ENCODE measurements at places on chromosomes 6 and 20. TPM values are rescaled to one million over a fixed set of nuclear protein-coding genes. Genes with fewer than 3 reads are reported as not detected.

Gene PM20D2
- polyA plus RNA-seq, result 43.3 TPM

Gene EEF1A2
- polyA plus RNA-seq, result 3.8 TPM

Gene TRIM10
- 0.47 TPM for polyA plus RNA-seq

Gene ME1
- polyA plus RNA-seq, result 2.9 TPM

DNA sequence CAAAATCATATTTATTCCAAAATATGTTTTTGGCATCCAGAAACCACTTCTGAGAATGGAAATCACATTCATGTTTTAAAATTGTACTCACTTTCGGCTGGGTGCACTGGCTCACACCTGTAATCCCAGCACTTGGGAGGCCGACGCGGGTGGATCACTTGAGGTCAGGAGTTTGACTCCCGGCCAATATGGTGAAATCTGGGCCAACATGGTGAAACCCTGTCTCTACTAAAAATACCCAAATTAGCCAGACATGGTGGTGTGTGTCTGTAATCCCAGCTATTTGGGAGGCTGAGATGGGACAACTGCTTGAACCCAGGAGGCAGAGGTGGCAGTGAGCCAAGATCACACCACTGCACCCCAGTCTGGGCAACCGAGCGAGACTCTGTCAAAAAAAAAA, 580.7 kb downstream of the MAFB start:
- DNase-seq, result no peak

DNA sequence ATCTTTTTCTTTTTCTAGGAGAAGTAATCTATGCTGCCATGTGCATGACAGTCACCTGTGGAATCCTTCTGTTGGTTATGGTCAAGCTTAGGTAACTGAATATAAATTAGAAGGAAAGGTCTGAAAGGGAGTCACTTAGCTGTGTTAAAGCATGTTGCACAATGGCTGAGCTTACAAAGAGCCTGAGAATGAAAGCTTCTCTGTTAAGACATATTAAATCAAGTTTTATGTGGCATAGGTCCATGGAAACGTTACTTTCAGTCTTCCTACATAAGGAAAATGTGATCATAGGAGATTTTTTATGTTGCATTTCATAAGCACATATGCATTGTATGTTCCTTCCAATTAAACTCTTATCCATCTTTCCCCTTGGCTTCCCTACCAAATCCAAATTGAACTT, 72.1 kb downstream of the GFRAL start:
- DNase-seq, result no peak

DNA sequence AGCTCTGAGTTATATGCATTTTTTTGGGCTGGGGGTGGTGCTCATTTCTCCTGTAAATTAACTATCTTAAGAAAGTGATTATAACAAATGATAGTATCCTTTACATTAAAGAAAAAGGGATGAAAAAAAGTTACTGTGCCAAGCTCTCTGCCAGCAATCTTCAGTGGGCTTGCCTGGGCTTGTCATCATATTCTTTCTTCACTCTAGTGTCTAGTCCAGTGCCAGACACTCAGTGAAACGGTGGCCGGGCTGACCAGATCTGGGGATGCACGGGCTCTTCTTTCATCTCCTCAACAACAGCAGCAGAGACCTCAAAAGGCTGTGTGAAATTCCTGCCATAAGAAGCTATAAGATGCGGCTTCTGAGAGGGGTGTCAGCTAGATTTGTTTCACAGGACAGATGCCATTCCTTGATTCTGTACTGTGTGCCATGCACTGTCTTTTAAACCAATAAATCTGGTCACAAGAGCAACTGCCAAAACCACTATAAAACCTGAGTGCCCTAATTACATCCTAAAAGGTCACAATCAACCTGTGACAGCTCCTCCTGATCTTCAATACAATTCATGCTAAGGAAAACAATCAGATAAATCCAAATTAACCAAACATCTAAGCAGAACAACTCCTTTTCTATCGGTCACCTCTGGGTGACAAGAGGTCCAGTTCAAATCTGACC, 12.1 kb downstream of the EXOC2 start:
- DNase-seq, result no peak

DNA sequence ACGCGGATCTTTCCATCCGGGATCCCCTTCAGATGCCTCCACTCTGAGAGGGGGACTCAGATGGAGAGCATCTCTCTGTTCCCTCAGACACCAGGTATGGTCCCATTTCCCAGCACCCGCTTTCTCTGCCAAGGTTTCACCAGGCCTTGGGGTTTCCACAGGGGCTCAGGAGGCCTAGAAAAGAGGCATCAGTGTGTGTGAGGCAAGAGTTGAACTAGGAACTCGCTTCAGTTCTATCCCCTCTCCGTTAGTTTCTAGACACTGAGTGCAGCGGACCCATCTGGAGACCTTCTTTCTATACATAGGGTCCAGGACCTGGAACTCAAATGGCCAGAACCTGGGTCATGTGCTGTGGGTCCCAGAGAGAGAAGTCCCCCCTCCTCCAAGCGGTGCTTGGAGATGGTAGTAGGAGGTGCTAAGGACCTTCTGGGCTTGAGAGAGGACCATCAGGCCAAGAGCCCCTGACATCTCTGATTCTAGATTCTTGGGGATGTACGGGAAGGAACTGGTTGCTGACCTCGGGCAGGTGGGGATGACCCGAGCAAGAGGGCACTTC, 2.1 kb downstream of the SLC12A5 start:
- no peak for DNase-seq

Gene KCNG1
- polyA plus RNA-seq, result 4.7 TPM

DNA sequence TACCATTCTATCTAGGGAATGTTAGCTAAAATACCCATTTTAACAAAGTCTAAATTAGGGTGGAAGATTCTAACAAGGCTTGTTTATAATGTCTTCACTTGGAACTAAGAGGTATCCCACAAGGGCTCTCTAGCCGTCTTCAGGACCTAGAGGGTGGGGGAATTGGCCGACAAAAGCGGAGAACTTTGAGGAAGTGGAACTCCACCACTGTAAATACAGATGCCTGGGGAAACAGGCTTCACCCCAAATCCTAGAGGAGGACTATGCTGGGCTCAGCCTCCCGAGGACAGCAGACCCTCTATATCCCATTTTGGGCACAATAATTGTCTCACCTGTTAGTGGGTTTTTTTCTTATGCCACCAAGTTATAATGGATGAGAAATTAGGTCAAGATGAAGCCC, 58.0 kb upstream of the TFB1M start:
- DNase-seq, result no peak

- DNase-seq, result no peak
Observed at GRCh38 chr20:41057999-41058673, 29.5 kb downstream of the TOP1 start.

DNA sequence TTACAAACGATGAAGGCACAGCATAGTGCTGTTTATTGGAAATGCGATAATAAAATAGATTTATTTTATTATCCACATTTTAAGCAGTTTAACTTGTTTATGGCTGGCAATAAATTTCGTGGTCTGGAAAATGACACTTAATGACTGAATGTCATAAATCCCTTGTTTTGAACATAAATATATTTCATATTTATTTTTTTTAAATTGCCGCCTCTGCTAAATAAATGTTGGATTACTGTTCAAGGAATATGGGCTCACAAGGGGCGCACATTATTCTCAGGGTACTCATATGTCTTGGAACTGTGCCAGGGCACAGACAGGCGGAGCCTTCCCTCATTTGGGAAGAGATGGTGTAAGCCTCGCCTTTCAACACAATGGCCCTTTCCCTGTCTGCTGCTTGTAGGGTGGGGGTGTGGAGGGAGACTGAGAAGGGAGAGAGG, 134.3 kb downstream of the PXDC1 start:
- DNase-seq, result no peak

DNA sequence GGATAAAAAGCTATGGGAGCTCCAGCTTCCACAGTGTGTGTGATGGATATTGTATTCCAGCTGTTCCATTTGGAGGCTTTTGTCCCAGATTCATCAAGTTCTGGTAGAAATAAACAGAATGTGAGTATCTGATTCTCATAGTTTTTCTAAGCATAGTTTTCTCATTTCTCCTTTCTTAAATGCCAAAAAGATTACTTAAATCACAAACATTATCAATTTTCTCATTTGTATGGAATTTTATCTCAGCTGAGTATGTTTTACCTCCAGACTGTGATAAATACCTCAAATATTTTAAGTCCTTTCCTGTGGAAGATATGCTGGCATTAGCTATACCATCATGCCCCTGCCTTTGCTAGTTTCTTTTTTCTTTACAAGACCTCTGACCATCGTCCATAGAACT, 767.3 kb downstream of the TFAP2A start:
- DNase-seq, result no peak

- DNase-seq, result peak; percentile 47
Observed at GRCh38 chr6:37807656-37808055, 11.9 kb upstream of the ZFAND3 start.

Gene ADGRF4
- 0.13 TPM for polyA plus RNA-seq

- DNase-seq, result no peak
Observed at GRCh38 chr6:128617285-128617684, 96.9 kb upstream of the PTPRK start.

Gene DUSP15
- polyA plus RNA-seq, result 23.1 TPM
